CD4-positive, alpha-beta T cell treated with Interleukin-1 beta for 1 hour (primary cell): ENCODE measurements at places on chromosomes 5 and 9.

DNA sequence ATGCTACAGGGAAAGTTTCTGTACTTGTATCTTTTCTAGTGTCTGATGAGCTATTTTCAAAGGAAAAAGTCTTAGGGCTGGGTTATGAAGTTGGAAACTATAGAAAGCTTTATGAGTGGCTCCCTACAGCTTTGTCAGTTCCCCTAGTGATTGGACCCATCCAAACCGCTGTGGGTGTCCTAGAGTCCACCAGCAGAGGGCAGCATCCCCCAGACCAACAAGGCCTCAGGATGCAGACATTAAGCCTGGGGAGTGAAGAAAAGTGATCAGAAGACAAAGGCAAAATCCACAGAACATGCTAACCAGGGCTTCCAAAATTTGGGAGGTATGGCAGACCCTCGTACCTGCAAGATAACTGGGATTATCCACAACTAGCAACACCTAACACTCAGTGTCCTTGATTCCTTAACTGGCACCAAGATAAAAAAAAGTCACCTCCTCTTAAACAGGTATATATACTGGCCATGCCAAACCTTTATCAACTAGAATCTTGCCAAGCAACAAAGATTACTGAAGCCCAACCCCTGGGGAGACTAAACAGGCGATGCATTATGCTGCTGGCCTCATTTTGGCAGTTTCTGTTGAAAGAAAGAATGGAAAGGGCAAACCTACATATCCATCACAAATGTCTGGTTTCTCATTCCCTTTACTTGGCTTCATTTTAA, 110.4 kb upstream of the NR5A1 start:
- peak; percentile 64 for DNase-seq

GRCh38 chr5:90056911-90057705, 352.4 kb downstream of the CETN3 start:
- DNase-seq, result no peak

DNA sequence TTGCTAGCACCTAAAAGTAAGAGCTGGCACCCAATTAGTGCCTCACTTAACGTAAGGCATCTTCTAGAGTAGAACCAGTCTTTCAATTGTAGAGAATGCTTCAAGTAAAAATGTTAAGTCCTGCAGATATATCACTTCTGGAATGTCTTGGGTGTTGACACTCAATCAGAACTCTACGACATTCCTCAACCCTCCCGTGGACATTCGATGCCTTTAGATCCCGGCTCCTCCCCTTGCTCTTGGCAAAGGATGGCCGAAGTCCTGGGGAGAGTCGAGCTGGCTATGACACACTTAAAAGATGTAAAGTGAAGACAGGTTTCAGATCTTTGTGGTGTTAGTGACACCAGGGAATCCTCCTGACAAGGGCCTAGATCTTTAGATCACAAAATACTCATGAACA, 87.5 kb upstream of the ERCC6L2 start:
- DNase-seq, result no peak

GRCh38 chr5:139435676-139436075, 3.6 kb downstream of the DNAJC18 start:
- DNase-seq, result no peak

GRCh38 chr9:27382308-27382707, 85.4 kb upstream of the EQTN start:
- no peak for DNase-seq

DNA sequence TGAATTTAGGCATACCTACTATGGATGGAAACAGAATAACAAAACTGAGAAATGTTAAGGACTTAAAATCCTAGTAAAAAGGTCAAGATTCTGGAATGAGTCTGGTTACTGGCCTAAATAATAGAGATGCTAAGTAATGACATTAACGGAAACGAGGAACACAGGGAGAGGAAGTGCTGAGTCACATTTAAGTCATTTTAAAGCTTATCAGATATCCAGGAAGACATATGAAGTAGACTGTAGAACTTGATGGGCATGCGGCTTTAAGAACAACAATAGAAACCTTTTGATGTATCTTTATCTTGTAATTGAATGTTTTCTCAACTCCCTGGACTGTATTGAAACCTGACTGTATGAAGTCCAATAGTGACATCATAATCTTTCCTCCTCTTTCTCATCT, 1251.4 kb upstream of the CDH6 start:
- no peak for DNase-seq

- DNase-seq, result peak; percentile 24
These were observed 150.8 kb upstream of the NR3C1 start for GRCh38 chr5:143554187-143554717.

- no peak for DNase-seq
These were observed 47.1 kb downstream of the ST8SIA4 start for GRCh38 chr5:100855937-100856430.

DNA sequence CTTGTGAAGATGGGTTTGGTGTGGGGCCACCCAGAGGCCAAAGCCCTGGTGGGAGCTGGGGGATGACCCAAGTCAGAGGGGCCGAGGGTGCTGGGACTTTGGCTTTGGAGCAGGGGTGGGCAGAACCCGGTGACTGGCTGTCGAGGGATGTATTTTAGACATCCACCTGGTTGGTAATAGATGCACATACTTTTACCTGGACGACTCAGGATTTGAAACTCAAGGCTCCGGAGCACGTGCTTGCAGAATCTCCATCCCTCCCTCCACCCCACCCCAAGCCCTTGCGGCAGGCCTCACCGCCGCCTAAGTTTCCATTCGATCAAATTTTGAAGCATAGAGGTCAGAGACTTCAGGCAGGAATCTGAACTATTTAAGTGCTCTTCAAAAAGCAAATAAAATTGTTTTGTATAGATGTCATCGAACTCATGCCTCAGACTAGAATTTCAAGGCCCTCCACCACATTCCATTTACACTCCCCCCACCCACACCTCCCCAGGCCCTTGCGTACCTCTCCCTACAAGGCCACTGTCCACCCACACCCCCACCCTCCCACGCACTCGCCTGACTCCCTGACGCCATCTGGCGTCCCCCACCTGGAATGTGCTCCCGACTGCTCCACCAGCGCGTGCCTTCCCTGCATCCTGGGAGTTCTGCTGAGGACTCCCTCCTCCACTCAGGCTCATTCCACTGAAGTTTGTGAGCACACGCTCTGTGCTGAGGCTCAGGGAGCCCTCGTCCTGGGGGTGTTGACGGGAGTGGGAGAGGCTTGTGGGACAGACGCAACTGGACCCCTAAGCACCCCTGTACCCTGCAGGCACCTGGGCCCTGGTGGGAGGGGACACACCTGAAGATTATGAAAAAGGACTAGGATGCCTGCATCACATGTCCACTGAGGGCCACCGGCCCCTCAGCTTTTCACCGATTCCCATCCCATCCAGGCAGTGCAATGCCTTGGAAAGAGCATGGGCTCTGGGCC, 56.4 kb upstream of the RPL26L1 start:
- DNase-seq, result no peak
